Activated CD4-positive, alpha-beta memory T cell treated with anti-CD3 and anti-CD28 coated beads, Interleukin-2, amount 10 ng/mL, durations not matched to agents 7 days and 5 days (primary cell): ENCODE measurements at places on chromosomes 5 and 9. TPM values are rescaled to one million over a fixed set of nuclear protein-coding genes. Genes with fewer than 3 reads are reported as not detected.

- no peaks in the 10 kb centered on the region for H3K27me3 ChIP-seq
- DNase-seq, result no peak
- H3K4me1 ChIP-seq, result no peaks in the 10 kb centered on the region
- H3K27ac ChIP-seq, result no peak overlapping the region
- no peak overlapping the region for H3K4me3 ChIP-seq
Measured at GRCh38 chr9:34233672-34234071, 54.8 kb downstream of the UBAP1 start.

DNA sequence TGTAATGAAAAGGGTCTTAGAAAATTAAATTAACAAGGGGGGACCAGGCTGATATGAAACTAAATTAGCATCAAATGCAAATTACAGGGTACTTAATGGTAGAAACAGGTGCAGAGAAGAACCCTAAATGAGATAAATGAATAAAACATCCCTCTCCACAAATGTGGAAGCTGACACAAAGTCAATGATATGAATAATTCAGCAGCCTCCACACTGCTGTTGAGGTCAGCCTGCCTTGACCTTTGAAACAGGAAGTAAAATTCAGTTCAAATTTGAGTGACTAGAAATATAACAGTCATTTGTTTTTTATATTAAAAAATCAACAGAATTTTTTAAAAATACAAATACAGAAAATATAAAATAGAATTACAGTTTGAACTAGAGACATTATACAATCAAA, 40.0 kb downstream of the EBF1 start:
- peaks cover 1% of the 10 kb centered on the region for H3K4me1 ChIP-seq
- H3K27ac ChIP-seq, result no peak overlapping the region
- peaks cover 26% of the 10 kb centered on the region for H3K27me3 ChIP-seq
- no peaks in the 10 kb centered on the region for H3K36me3 ChIP-seq

GRCh38 chr9:94907264-94907936, 180.9 kb downstream of the AOPEP start:
- H3K27ac ChIP-seq, result peak overlapping the region; percentile 9
- H3K27me3 ChIP-seq, result no peaks in the 10 kb centered on the region
- H3K36me3 ChIP-seq, result no peaks in the 10 kb centered on the region
- H3K4me3 ChIP-seq, result no peak overlapping the region
- no peak for DNase-seq
- H3K4me1 ChIP-seq, result peaks cover 22% of the 10 kb centered on the region

Gene PITX1
- not detected for total RNA-seq

- DNase-seq, result no peak
- H3K4me1 ChIP-seq, result no peaks in the 10 kb centered on the region
- H3K36me3 ChIP-seq, result no peaks in the 10 kb centered on the region
- no peak overlapping the region for H3K27ac ChIP-seq
Measured at GRCh38 chr9:91741522-91741921, 208.5 kb downstream of the ROR2 start.

Gene NUTM2G
- total RNA-seq, result not detected

DNA sequence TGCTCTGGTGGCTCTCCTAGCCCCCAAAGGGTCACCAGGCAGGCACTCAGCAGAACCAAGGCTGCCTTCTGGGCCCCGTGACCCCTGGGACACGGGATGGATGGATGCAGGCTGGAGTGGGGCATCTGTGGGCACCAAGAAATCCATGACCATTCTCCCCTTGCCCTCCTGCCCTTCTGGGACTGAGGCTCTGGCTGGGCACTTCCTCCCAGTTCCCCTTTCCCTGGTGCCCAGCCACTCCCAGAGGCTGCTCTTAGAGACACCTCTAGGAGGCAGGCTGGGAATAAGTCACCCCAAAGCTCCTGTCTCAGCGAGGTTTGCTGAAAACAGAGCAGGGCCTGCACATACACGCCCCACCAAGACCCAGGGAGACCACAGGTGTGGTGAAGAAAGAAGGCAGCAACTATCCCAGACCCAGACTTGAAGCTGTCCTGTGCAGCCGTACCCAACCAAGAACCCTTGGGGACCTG, 943 bp downstream of the STING1 start:
- no peaks in the 10 kb centered on the region for H3K27me3 ChIP-seq
- peak overlapping the region; percentile 98 for H3K27ac ChIP-seq
- no peak for DNase-seq
- H3K4me1 ChIP-seq, result peaks cover 51% of the 10 kb centered on the region
- peak overlapping the region; percentile 96 for H3K4me3 ChIP-seq

Gene CDH9
- not detected for total RNA-seq

Gene PCDHA3
- not detected for total RNA-seq

Gene OR1N1
- total RNA-seq, result not detected

- H3K4me1 ChIP-seq, result peaks cover 1% of the 10 kb centered on the region
- no peak overlapping the region for H3K27ac ChIP-seq
- no peaks in the 10 kb centered on the region for H3K27me3 ChIP-seq
- no peak overlapping the region for H3K4me3 ChIP-seq
- peaks cover 61% of the 10 kb centered on the region for H3K36me3 ChIP-seq
- DNase-seq, result no peak
Measured at GRCh38 chr5:95895251-95895650, 66.4 kb downstream of the ELL2 start.

Gene BTNL3
- not detected for total RNA-seq

GRCh38 chr5:100790170-100790665, 112.9 kb downstream of the ST8SIA4 start:
- H3K4me1 ChIP-seq, result peaks cover 12% of the 10 kb centered on the region
- H3K36me3 ChIP-seq, result peaks cover 3% of the 10 kb centered on the region
- H3K27me3 ChIP-seq, result no peaks in the 10 kb centered on the region

GRCh38 chr9:13430368-13431221, 151.1 kb upstream of the MPDZ start:
- H3K4me3 ChIP-seq, result no peak overlapping the region
- H3K27me3 ChIP-seq, result no peaks in the 10 kb centered on the region
- H3K27ac ChIP-seq, result no peak overlapping the region
- H3K36me3 ChIP-seq, result no peaks in the 10 kb centered on the region

- H3K27me3 ChIP-seq, result peaks cover 30% of the 10 kb centered on the region
- no peak for DNase-seq
- no peaks in the 10 kb centered on the region for H3K36me3 ChIP-seq
- H3K4me1 ChIP-seq, result no peaks in the 10 kb centered on the region
Measured at GRCh38 chr5:160318409-160318808, 6.0 kb upstream of the CCNJL start.

DNA sequence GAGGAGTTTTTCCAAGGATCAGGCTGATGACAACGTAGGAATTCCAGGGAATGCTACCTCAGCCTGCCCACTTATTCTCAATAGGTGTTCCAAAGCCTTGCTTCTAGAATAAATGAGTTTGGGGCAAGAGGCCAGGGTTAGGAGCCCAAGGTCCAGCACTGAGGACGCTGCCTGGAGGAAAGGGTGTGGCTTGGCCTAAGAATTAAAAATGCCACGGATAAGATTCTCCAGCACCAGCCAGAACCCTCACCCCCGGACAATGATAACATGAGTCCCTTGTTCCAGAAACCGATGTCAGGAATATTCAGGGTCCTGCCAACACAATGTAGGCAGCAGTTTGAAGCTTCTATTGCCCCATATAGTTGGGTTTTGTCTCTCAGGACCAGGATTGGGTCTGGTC, 7.6 kb downstream of the SPRY4 start:
- no peak overlapping the region for H3K27ac ChIP-seq
- no peak for DNase-seq
- peaks cover 26% of the 10 kb centered on the region for H3K4me1 ChIP-seq
- H3K36me3 ChIP-seq, result no peaks in the 10 kb centered on the region
- no peak overlapping the region for H3K4me3 ChIP-seq

- no peaks in the 10 kb centered on the region for H3K4me1 ChIP-seq
- peaks cover 11% of the 10 kb centered on the region for H3K27me3 ChIP-seq
- no peak overlapping the region for H3K27ac ChIP-seq
- DNase-seq, result no peak
- H3K4me3 ChIP-seq, result no peak overlapping the region
- no peaks in the 10 kb centered on the region for H3K36me3 ChIP-seq
Measured at GRCh38 chr5:149072791-149073190, 9.9 kb upstream of the SH3TC2 start.

GRCh38 chr5:90833753-90834152, 275.2 kb downstream of the ADGRV1 start:
- peaks cover 8% of the 10 kb centered on the region for H3K27me3 ChIP-seq
- no peak for DNase-seq
- H3K4me3 ChIP-seq, result no peak overlapping the region
- H3K27ac ChIP-seq, result no peak overlapping the region
- H3K4me1 ChIP-seq, result no peaks in the 10 kb centered on the region

DNA sequence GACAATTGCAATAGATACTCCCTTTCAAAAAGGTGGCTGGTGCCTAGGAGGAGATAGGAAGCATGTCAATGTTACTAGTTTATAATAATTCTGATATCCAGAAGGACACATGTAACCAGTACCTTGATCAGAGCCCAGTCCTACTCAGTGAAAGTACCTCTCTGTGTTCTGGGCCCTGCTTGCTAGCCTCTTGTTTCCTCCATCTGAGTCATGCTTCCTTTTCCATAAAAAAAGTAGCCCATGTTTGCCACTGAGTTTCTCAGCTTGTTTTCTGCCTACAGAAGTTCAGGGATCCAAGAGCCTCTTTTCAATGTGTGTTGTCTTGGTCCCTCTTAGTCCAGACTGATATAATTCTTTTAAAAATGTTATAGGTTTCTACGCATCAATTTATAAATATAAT, 149.0 kb downstream of the SSBP2 start:
- H3K4me3 ChIP-seq, result no peak overlapping the region

- no peak for DNase-seq
- H3K27ac ChIP-seq, result no peak overlapping the region
- no peak overlapping the region for H3K4me3 ChIP-seq
- peaks cover 14% of the 10 kb centered on the region for H3K27me3 ChIP-seq
- peaks cover 28% of the 10 kb centered on the region for H3K4me1 ChIP-seq
Measured at GRCh38 chr9:129714511-129715061, 38.3 kb downstream of the PTGES start.

DNA sequence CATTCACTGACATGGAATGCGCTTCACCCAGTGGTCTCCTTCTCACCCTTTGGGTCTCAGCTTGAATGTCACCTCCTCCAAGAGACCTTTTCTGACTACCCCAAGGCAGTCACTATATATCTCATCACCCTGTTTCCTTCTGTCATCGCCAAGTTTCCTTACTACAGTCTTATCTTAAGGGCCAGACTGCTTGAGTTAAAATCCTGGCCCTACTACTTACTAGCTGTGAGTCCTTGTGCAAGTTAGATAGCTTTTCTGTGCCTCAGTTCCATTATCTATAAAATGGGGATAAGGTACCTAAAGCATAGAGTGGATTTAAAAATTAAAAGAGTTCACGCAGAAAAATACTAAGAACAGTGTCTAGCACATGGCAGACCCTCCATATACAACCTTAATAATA, 132.4 kb downstream of the GABBR2 start:
- DNase-seq, result no peak
- H3K27ac ChIP-seq, result no peak overlapping the region
- H3K27me3 ChIP-seq, result peaks cover 75% of the 10 kb centered on the region

DNA sequence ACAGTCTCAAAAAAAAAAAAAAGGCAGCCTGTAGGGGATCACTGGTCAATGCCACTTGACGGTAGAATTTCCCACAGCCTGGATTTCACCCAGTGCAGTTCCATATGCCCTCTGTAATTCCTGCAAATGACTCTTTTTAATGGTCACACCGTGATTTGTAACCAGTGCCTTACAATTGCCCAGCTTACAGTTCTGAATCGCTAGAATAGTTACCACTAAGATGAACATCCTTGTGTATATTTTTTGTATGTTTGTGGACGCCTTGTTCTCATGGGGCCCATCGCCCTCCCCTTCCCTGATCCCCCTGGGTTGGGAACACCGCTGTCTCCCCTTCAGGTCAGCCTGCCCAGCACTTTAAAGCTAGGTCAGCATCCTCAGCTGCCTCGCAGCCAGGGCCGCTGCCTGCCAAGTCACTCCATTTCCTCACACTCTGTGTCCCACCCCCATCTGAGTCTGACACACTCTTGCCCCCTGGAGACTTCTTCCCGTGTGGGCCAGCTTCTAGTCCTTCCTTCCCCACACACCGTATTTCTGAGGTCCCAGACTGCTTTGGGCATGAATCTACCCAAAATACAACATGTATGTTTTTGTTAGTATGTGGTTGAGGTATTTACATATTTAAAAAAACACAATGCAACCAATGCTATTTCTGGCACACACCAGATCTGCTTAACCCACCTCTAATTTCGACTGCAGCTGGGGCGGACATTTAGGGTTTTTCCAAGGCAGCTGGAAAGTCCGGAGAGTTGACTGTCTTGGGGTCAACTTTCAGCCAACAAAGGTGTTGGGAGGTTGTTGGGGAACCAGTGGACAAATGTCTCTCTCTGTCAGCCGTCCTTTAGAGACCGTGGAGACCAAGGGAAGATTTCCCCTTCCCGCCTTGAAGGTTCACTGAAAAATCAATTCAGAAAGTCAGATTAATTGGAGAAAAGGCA, 120.5 kb upstream of the NEK6 start:
- no peak overlapping the region for H3K4me3 ChIP-seq
- H3K27ac ChIP-seq, result no peak overlapping the region
- no peaks in the 10 kb centered on the region for H3K4me1 ChIP-seq
- H3K27me3 ChIP-seq, result peaks cover 7% of the 10 kb centered on the region

Gene INSL6
- not detected for total RNA-seq

DNA sequence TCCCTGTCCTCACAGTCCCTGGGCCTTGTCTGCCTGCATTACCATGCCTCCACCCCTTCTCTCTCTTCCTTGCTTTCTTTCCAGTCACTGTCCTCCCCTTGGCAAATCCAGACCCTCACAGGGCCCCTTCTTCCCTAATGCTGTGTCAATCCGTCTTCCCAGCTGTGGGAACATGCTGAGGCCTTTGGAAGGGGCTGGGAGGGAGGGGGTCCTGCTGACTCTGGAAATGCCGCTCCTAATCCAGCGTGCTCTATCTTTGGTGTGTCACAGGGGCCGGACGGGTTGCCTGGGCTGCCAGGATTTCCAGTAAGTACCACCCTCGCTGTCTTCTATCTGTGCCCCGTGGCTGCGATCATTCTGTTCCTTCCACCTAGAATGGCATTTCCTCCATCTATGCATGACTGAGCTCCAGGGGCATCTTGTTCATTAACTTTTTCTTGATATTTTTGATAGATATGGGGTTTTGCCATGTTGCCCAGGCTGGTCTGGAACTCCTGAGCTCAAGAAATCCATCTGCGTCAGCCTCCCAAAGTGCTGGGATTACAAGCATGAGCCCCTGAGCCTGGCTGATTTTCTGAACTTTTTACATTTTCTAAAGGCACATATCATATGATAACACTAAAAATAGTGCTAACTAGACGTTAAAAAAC, 64.5 kb upstream of the TGFBR1 start:
- H3K4me3 ChIP-seq, result no peak overlapping the region
- H3K27ac ChIP-seq, result no peak overlapping the region
- H3K36me3 ChIP-seq, result peaks cover 17% of the 10 kb centered on the region
- peaks cover 5% of the 10 kb centered on the region for H3K27me3 ChIP-seq
